Mesenteric fat pad (tissue), 1 donor: ENCODE measurements at places on chromosomes 3 and 15. TPM values are rescaled to one million over a fixed set of nuclear protein-coding genes. Genes with fewer than 3 reads are reported as not detected.
A peak's percentile ranks its signal among the peaks of the same experiment; 100 is the strongest.

GRCh38 chr15:52155878-52156277 is 35.3 kb downstream of the GNB5 start:
- DNase-seq = no peak

DNA sequence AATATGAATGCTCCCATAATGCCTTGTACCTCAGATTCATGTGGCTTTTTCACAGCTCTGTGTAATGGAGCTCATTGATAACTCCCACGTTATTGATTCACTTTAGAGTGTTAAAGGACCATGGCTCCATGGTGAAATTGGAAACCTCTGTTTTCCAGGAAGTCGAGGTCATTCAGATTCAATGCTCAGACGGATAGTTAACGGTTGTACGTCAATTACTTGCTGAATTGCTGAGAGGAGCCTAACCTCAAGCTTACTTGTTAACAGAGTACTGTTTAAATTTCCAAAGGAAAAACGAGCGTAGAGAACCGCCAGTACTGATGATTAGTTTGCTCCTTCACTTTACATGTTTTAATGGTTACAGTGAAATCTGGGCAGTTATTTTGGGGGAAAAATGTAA is 11.1 kb downstream of the ABHD17C start:
- no peak for DNase-seq

DNA sequence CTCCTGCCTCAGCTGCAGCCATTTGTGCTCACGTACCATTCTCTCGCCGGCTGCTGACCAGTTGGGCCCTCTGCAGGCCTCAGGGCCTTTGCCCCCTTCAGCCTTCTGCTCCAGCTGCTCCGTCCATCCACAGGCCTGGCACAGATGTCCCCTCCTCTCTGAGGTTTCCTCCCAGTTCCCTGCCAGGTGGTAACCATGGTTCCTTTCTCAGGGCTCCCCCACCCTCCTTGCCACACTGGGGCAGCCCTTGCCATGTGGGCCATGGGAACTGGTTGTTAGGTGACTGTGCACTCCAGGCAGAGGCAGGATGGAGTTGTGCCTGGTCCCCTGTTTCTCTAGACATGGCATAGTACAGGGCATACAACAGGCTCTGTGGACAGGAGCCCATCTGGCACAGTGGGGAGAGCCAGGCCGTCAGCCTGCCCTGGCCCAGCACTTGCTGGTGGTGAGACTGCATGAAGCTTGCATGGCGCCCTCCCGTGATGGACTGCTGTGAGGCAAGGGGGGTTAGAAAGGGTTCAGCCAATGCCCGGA is 148.9 kb downstream of the DNAJB8 start:
- DNase-seq = peak; percentile 77

- DNase-seq = no peak
Observed at GRCh38 chr15:72237029-72237852, 6.3 kb upstream of the PKM start.

DNA sequence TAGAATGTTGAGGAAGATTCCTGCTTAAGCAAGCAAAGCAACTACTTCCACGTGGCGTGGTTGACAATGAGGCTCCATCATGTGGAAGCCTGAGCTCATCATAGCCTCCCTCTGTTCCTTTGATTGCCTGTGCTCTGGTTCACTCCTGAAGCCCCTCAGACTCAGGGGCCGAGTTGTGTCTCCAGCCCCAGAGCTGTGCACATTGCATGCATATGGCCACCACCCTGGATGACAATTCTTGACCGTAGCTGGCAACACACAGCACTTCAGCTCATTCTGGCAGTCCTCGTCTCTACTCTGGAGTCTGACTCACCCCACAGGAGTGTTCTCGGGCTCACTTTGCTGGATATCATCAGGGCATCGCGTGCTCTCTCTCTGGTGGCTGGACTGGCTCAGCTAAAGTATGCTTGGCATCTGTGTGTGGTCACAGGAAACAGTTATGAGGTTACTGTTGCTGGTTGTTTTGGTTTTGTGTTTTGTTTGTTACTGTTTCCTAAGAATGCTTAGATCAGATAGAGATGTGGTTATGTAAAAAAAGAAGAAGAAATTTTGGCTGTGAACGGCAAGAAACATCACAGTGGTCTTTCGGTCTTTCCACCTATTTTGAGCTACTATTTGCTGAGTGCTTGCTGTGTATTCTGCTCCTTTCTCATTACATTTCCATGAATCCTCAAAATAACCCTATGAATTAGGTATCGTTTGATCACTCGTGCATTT is 41.6 kb upstream of the MRPS22 start:
- no peak for DNase-seq

Gene COLQ
- total RNA-seq = 0.74 TPM

Gene TIMP4
- 280 TPM for total RNA-seq

DNA sequence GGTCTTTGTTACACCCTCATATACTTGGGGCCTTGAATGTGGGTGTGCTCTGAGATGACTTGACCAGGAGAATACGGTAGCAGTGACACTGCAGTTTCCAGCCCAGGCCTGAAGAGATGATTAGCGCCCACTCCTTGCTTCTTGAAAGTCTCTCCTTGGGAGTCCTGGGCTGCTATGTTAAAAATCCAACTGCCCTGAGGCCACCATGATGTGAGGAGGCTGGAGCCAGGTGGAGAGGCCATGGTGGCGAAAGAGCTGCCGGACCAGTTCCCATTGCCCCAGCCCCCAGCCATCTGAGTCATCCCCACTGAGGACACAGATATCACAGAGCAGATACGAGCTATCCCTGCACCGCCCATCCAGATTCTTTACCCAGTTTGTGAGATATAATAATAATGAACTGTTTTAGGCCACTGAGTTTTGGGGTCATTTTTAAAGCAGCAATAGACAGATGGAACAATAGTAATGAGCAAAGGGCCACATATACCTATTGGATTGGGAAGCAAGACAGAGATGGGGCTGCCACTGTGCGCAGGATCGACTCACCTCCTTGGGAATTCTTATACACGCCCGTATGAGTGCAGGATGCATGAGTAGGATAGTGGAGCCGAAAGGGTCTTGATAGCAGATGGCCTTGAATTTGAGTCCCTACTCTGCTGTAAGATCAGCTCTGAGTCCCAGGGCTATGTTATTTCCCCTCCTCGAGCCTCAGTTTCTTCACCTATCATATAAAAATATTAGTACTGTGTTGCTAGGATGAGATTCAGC is 12.1 kb upstream of the GATA2 start:
- DNase-seq = no peak

- peak; percentile 98 for DNase-seq
Observed at GRCh38 chr3:48465531-48466378, 19.2 kb downstream of the ATRIP start.

Gene HGD
- total RNA-seq = 0.80 TPM

Gene PCLAF
- total RNA-seq = 0.35 TPM

- no peak for DNase-seq
Observed at GRCh38 chr15:62503451-62503850, 338.4 kb upstream of the C2CD4B start.

DNA sequence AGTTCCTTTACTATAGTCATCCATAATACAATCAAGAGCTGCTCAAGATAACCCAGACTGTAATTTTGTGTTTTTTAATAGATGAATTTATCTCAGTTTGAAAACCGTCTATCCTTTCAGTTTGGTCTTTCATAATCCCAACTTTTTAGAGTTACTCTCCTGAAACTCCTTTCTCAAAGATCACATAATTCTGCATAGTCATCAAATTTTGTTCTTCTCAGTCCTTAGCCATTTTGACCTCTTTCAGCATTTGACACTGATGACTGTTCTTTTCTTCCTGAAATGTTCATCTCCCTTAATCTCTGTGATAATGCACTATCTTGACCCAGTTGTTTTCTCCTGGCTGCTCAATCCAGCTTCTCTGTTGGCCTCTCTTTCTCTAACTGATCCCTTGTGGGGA is 47.5 kb upstream of the RAD51 start:
- DNase-seq = no peak

- DNase-seq = no peak
Observed at GRCh38 chr15:52352086-52352485, 56.5 kb upstream of the MYO5C start.

DNA sequence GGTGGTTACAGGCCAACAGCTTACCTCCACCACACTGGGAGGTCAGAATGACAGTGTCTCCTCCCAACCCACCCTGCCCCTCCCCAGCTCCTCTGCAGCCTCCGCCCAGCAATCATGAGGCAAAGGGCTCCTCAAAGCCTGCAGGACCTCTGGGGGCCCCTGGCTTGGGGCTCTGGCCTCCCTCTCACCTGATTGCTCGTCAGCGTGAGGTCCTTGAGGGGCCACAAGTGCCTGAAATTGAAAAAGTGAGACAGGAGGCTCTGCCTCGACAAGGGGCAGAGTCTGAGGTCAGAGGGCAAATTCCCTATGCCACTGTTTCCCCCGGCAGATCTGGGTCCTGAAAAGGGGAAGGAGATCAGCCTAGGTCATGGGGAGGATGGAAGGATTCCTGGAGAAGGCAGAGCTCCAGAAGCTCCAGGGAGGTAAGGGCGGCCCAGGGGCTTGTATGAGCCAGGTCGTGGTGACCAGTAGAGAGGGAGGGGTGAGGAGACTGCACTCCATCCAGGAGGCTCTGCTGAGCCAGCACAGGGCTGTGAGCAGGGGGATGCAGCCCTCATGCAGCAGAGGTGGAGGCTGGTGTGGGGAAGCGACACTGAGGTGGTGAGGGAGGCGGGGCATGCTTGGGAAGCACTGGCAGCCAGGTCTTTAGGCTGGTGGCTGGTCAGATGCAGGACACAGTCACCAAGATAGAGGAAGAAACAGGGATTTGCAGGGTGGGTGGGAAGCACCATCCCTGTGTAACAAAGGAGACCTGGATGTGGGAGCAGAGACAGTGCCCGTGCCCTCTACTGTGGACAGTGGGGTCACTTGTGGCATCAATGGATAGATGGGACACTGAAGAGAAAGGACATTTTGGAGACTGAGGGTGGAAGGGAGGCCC is 20.1 kb downstream of the ALS2CL start:
- DNase-seq = peak; percentile 82

- no peak for DNase-seq
Observed at GRCh38 chr3:66582721-66583423, 82.0 kb upstream of the LRIG1 start.

Gene WNT7A
- total RNA-seq = not detected

GRCh38 chr3:17023006-17023664 is 138.4 kb downstream of the PLCL2 start:
- DNase-seq = no peak

GRCh38 chr3:173659972-173660371 is 262.4 kb downstream of the NLGN1 start:
- DNase-seq = no peak

DNA sequence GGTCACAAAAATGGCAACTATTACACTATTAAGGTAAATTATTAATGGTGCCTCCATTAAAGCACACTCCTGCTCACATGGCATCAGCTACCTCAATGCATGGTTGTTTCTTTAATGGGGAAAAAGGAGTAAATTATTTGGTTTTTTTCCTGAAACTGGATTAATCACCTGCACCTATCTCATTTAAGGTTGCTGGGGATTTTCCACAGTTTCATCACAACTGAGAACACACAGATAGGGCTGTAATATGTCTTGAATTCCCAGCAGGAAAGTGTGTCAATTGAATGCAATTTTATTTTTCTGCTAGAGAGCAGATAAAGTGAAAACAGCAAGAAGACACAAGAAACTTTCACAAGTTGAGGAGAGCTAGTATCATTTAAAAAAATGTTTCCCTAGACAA is 36.4 kb downstream of the RFTN1 start:
- DNase-seq = no peak

DNA sequence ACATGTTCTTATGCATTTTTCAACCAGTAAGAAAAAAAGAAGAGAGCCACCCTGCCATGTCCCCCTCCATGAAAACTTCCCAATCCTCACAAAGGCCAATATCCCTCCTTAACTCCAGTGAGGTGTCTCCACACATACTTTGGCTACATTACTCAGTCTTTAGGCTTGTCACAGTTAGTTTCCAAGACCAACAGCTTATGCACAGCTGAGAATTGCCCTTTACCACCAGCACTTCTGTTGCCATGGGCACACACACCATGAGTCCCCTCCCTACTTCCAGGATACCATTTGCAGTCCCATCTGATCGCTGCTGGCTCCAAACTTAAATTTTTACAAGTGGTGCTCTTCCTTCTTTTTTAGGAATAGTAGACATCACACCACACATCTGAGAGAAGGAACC is 150.3 kb upstream of the STRIT1 start:
- DNase-seq = no peak

Gene EID1
- 84.5 TPM for total RNA-seq

GRCh38 chr3:182412066-182412465 is 381.2 kb upstream of the ATP11B start:
- no peak for DNase-seq

- no peak for DNase-seq
Observed at GRCh38 chr15:98813951-98814350, 165.6 kb downstream of the IGF1R start.

GRCh38 chr15:94177112-94177511 is 54.2 kb upstream of the MCTP2 start:
- no peak for DNase-seq

DNA sequence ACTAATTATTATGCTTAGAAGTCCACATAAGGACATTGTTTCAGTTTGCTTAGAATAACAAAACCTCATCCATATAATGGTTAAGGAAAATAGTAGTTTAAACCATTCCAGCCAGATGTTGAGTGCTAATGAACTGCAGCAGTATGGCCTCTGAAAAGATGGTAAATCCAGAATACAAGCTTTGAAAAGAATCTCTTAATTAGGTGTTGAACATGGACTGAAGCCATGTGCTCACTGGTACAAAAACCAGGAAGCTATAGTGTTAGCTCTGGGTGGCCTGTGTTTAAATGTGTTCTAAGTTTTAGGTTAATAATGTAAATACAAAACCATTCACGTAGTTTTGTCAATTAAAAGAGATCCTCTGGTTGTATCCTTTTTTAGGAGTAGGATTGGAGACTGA is 78.2 kb downstream of the GALK2 start:
- no peak for DNase-seq

DNA sequence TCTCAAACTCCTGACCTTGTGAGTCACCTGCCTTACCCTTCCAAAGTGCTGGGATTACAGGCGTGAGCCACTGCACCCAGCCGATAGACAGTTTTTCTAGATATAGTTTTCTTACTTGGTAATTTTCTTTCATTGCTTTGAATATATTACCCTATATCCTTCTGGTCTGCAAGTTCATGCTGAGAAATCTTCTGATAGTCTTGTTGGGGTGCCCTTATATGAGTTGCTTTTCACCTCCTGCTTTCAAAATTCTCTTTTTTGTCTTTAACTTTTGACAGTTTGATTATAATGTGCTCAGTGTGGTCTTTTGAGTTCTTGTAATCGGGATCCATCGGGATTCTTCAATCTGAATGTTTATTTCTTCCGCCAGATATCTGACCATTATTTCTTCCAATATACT is 217.3 kb downstream of the GREM1 start:
- no peak for DNase-seq

GRCh38 chr3:163462446-163462845 is 1615.8 kb downstream of the SI start:
- DNase-seq = no peak

DNA sequence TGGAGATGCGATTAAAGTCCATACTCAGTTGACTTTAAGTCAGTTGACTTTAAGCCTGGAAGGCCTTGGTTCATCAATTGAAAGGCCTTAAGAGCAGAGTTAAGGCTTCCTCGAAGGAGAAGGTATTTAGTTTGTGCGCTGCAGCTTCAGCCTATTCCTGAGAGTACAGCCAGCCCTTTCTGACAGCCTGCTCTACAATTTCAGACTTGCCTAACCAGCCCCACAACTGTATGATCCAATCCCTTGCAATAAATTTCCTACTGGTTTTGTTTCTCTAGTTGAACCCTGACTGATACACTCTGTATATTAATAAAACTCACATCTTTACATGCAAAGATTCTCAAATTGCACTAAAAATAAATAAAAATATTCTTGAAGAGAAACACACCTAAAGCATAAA is 66.1 kb upstream of the RORA start:
- DNase-seq = no peak

Gene BTLA
- 0.64 TPM for total RNA-seq

Gene CLSTN2
- 44.1 TPM for total RNA-seq

GRCh38 chr3:113231391-113231790 is 20.0 kb downstream of the BOC start:
- no peak for DNase-seq
